Hypothalamus (tissue), 51 donors: ENCODE measurements at places on chromosomes 1 and 21.

DNA sequence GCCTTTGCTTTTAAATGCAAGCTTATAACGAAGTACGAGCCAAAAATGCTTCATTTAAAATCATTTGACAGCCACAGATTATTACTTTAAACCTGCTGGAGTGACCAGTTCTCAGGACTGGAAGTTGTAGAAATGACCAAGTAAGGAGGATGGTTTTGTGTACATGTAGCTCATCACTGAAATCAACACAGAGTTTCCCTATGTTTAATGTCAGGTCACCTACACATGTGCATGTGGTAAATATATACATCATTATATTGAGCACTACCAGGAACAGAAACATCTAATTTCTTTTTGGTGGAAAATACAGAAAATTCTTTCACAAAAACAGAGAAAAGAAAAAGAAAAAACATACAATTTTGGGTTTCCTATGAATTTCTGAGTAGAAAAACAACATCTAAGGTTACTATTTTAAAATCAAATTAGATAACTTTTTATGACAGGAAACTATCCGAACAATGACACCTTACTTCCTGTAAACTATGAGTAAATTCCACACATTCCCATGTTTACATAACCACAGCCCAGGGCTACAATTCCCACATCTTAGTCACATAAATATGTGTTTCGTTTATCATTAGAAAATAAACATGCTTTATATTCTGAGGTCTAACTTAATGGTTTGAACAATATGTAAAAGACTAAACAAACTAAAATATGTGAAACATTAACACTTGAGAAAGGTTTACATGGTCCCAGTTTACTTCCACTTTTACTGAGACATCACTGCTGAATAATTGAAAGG lies 73.6 kb downstream of the ZNF281 start:
- DNase-seq, result no peak

DNA sequence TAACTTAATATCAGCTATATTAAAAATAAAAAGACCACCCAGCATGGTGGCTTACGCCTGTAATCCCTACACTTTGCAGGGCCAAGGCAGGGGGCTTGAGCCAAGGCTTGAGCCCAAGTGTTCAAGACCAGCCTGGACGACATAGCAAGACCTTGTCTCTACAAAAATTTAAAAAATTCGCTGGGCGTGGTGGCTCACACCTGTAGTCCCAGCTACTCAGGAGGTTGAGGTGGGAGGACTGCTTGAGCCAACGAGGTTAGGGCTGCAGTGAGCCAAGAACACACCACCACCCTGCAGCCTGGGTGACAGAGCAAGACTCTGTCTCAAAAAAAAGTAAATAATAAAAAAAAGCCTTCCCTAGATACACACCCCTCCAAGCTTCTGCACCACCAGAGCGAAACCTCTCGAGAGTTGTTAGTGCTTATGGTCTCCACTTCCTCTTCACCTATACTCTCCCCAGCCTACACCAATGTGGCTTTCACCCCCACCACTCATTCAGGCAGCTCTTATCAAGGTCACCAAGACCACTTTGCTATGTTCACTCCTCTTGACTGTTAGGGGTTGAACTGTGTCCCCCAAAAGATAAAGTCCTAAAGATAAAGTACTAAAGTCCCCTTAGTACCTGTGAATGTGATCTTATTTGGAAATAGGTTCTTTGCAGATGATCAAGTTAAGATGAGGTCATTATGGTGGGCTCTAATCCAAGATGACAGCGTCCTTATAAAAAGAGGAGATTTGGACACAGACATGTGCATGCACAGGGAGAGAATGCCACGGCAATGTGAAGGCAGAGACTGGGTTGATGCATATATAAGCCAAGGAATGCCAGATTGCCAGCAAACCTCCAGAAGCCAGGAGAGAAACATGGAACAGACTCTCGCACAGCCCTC lies 6.8 kb upstream of the PPP1R15B start:
- DNase-seq, result no peak

GRCh38 chr1:16979475-16980327 lies 719 bp downstream of the MFAP2 start:
- DNase-seq, result no peak

GRCh38 chr1:179966551-179966950 lies 11.9 kb downstream of the CEP350 start:
- no peak for DNase-seq

GRCh38 chr1:178743801-178744200 lies 18.8 kb downstream of the RALGPS2 start:
- no peak for DNase-seq

GRCh38 chr1:4681026-4681425 lies 26.6 kb downstream of the AJAP1 start:
- no peak for DNase-seq

GRCh38 chr1:3336641-3337630 lies 117.5 kb upstream of the ARHGEF16 start:
- DNase-seq, result no peak

- DNase-seq, result no peak
Observed at GRCh38 chr1:225449261-225449660, 21.4 kb upstream of the LBR start.

DNA sequence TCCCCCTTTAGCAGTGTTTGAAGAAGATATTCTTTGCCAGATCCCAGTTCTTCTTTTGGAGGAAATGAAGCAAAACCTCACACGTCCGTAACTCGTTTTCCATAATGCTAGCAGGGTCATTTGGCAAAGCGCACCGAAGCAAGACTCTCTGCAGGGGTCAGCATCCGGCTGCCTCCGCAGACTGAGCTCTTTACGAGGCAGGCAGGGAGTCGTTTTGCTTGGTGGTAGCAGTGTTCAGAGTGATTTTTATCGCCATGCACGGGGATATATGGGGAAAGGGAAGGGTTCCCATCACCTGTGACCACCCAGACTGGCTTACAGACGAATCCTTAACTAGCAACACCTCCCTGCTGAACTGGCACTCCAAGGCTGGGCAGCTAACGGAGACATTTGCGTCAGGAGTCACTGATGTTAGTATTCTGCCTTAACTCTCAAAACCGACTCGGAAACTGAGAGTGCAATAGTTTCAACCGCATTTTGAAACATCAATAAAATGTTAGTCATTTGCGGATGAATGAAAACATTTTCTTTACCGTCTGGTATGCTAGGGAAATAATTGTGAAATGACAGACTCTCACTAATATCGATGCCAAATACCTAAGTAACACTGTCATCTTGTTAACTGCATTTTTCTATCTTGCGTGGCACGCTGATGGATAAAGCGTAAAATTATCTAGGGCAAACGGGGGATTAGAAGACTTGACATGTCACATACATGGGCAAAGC lies 2.2 kb upstream of the NEGR1 start:
- DNase-seq, result peak; percentile 58

DNA sequence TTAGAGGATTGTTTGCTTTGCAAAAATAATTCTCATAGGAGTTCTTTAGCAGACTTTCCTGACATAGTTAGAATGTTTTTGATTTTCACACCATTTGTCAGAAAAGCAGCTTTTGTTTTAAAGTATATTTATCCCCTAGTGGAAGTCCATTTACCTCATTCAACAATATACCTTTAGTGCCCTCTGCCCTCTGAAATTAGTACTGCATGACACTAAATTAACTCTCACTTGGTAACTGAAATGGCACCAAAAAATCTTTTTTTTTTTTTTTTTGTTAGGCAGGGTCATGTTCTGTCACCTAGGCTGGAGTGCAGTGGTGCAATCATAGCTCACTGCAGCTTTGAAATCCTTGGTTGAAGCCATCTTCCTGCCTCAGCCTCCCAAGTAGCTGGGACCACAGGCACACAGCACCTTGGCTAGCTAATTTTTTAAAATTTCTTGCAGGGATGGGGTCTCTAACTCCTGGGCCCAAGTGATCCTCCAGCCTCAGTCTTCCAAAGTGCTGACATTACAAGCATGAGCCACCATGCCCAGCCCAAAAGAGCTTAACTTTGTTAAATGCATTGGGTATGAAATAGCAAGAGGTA lies 13.6 kb downstream of the LRRC42 start:
- DNase-seq, result no peak

- no peak for DNase-seq
Observed at GRCh38 chr1:219149009-219149577, 24.6 kb upstream of the LYPLAL1 start.

- DNase-seq, result no peak
Observed at GRCh38 chr1:213623064-213623581, 364.6 kb upstream of the PROX1 start.

- no peak for DNase-seq
Observed at GRCh38 chr1:22289307-22289995, 146.6 kb upstream of the WNT4 start.

GRCh38 chr1:64470665-64471217 lies 812 bp downstream of the CACHD1 start:
- DNase-seq, result peak; percentile 6

- DNase-seq, result no peak
Observed at GRCh38 chr1:224564454-224565084, 51.5 kb upstream of the CNIH3 start.
